Activated T-cell treated with anti-CD3 and anti-CD28 coated beads, Interleukin-2, amount 50 U/mL, for 4 hours (primary cell): ENCODE measurements at places on chromosomes 16 and 17.

DNA sequence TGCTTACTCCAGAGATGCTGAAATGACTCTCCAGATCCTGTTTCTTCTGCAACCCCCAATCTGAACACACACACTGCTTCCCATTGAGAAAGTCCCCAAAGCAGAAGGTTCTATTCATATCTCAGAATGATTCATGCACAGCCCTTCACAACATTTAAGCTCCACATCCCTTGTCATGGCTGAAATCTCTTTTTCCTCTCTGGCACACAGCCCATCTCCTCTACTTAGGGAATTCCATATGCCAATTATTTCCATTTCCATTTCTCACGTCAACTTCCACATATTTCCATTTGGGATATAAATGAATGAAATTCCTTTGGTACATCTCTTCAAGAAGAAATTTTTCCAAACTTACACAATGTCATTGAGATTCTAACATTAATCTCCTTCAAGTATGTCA lies 119.6 kb downstream of the CDH11 start:
- DNase-seq = no peak

- no peak for DNase-seq
These were observed 78.5 kb downstream of the TUBD1 start for GRCh38 chr17:59814276-59814675.

DNA sequence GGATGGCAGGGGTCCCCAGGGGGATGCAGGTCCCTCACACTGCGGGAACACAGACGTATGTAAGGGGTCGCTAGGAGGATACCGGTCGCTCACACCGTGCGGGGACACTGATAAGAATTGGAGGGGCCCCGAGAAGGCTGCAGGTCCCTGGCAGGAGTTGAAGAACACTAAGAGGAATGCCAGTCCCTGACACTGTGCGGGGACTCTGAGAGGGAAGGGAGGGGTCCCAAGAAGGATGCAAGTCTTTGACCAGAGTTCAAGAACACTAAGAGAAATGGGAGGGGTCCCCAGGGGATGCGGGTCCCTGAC lies 510 bp downstream of the ERCC4 start:
- DNase-seq = no peak

GRCh38 chr16:10847176-10847575 lies 28.6 kb upstream of the TVP23A start:
- DNase-seq = no peak

GRCh38 chr16:88358023-88358420 lies 24.7 kb upstream of the ZNF469 start:
- DNase-seq = no peak

- peak; percentile 43 for DNase-seq
These were observed 39.4 kb downstream of the TUBD1 start for GRCh38 chr17:59853168-59853918.

DNA sequence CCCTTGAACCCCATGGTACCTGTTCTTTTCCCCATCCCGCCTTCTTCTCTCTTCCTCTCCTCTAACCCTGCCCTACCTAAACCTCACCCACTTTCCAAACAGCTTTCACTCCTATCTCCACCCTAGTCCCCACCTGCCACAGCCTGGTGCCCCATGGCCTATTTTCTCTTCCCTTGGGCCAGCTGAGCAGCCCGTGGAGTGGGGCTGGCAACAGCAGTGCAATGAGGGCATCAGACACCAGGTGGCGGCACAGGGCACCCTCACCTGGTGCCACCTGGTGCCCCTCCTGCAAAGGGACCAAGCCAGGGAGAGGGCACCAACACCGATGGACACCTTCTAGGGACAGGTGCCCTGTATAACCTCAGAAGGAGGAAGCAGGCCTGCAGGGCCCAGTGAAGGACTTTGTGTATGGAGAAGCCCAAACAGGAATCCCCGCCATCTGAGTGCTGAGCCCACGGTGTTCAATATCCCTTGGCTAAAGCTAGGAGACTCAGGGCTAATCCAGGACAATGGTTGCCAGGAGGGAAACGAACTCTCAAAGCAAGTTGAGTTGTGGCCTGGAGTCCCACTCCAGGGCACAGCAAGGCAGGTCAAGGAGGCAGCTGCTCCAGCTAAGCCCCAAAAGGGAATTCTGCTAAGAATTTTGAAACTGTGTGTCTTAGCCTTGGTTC lies 4.0 kb upstream of the ABCC3 start:
- DNase-seq = peak; percentile 46

DNA sequence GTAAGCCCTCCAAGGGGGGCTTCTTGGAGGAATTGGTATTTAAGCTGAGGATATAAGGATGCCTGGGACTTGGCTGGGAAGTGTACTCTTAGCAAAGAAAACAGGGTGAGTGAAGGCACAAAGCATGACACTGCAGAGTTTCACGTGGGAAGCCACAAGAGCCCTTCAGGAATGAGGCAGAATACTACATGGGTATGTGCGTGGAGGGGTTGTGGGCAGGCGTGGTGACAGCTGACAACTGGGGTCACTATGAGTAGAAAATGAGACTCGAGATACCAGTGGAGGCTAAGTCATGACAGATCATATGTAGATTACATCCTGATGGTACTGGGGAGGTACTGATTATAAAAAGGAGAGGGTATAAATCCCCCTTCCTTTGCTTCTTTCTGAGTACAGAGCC lies 78.1 kb upstream of the XYLT1 start:
- no peak for DNase-seq

- no peak for DNase-seq
These were observed 93.4 kb downstream of the IRF8 start for GRCh38 chr16:85992359-85992758.

- DNase-seq = no peak
These were observed 43.4 kb downstream of the ENGASE start for GRCh38 chr17:79117905-79118487.

GRCh38 chr16:4091240-4092012 lies 24.8 kb downstream of the ADCY9 start:
- DNase-seq = no peak

DNA sequence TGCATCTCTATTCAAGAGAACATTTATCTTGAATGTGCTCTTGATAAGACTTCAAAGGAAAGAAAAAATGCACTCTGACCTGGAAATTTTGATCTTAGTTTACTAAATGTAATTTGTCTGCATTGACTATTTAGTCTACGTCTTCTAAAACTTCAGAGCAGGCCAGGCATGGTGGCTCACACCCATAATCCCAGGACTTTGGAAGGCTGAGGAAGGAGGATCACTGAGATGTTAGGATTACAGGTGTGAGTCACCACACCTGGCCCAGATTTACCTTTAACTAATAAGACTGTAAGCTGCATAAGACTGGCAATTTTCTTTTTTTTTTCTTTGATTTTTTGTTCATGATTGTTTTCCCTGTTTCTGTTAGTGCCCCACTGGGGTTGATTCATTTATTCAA lies 18.8 kb upstream of the CIITA start:
- no peak for DNase-seq

DNA sequence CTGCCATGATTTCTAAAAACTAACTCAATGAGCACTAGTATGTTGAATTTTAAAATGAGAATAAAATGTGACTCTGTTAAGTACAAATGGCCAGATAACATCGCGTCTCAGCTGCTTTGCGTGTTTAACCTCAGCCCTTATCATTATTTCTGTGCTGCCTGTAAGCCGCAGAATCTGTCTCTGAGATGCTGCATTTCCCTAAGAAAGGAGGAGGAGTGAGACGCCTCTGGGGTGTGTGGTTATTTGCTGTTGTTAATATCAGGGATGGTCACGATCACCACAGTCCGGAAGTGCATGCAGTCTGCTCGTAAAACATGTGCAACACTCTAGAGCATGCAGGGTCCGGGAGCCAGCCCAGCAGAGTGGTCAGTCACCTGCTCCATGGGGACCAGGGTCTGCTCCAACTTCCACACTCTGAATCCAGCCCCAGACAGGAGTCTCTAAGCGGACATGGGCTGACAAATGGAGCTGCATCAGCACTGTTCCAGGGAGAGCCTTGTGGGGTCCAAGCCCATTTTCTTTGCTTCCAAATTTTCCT lies 342.5 kb downstream of the MAF start:
- DNase-seq = no peak

GRCh38 chr16:2096853-2097595 lies 38.7 kb downstream of the PKD1 start:
- no peak for DNase-seq

DNA sequence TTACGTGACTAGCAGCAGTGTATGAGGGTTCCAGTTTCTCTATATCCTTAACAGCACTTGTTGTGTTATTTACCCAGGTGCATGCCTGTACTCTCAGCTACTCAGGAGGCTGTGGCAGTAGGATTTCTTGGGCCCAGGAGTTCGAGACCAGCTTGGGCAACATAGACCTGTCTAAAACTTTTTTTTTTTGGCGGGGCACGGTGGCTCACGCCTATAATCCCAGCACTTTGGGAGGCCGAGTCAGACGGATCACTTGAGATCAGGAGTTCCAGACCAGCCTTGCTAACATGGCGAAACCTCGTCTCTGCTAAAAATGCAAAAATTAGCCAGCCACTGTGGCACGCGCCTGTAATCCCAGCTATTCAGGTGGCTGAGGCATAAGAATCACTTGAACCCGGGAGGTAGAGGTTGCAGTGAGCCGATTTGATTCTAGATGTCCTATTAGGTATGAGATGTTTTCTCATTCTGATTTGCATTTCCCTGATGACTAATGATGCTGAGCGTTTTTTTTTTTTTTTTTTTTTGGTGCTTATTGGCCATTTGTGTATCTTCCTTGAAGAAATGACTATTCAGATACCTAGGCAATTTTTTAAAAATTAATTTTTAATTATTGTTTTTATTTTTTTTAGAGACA lies 13.4 kb downstream of the CASC3 start:
- no peak for DNase-seq
